ENCODE measurements at places on chromosomes 12 and 14.

GRCh38 chr14:30077946-30078345 lies 150.3 kb upstream of the PRKD1 start:
- DNase-seq, result no peak

GRCh38 chr12:122354958-122355641 lies 67.4 kb downstream of the CLIP1 start:
- no peak for DNase-seq

GRCh38 chr14:67675219-67675582 lies 769 bp upstream of the VTI1B start:
- DNase-seq, result no peak

DNA sequence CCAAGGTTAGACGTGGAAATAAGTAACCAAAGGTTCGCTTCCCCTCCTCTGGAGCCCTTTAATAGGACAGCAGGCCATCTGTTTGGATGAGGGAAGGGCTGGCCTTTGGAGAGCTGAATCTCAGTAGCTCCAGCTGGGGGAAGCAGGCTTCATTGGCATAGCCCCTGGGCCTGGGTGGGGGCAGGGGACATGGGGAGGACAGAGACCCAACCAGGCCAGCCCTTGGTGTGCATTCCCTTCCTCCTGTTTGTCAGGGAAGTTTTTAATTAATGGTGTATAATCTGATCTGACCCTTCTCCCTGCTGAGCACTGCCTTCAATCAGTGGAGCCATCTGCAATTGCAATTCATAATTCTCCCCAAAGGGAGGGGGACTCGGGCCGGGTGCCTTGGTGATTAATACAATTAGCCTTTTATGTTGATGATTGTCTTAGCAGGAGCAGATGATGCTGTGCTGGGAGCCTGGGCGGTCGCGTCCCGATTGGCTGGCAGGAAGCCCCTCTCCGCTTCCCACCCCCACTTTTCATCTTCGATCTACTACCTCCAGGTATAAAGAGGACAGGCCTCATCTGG lies 6.4 kb downstream of the AQP6 start:
- no peak for DNase-seq

DNA sequence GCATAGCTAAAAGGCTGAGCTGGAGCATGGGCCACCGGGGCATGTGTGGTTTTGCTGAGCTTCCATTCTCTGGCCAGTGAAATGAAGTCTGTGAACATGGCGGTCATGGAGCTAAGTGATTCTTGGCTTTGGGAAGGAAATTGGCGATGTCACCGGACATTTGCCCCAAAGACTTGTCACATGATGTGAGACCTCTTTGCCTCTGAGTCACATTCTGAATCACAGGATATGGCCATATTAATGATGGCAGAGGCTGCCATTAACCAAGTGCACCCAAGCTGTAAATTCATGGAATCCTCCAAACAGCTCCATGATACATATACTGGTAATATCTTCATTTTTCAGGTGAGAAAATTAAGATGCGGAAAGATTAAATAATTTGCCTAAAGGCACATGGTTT lies 27.4 kb upstream of the BATF start:
- DNase-seq, result no peak

GRCh38 chr14:20564501-20564997 lies 3.7 kb upstream of the RNASE9 start:
- DNase-seq, result no peak

DNA sequence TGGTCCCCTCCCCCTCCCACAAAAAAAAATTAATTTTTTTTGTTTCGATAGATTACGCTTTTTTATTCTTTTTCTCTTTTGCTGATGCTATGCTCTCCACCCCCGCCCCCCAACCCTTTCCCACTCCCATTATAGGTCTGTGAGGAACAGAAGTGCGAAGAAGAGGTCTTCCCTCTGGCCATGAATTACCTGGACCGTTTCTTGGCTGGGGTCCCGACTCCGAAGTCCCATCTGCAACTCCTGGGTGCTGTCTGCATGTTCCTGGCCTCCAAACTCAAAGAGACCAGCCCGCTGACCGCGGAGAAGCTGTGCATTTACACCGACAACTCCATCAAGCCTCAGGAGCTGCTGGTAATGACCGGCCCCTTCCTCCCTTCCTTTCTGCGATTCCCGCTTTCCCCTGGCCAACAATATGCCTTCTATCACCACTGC lies 2.3 kb downstream of the CCND2 start:
- no peak for DNase-seq

DNA sequence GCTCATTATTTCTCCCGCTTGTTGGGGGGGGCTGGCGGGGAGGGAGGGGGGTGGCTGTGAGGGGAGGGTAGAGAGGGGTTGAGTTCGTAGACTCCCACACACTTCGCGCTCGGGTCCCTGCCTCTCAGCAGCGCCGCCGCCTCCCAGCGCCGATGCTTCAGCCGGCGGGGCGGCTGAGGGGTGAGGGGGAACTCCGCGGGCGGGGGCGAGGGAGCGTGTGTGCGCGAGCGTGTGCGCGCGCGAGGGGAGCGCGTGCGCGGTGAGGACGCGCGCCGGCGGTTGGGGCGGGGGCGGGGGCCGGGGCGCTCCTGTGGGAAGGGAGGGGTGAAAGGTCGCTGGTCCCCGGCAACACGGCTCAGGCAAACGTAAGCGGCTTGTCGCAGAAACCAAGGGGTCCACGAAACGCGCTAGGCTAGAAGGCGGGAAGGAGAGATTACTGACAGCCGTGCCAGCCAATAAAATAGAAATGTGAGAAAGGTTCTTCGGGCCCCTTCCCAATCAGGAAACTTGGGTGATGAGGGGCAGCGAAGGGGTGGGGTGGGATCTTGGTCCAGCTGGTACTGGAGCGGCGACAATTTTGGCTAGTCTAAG lies 343 bp upstream of the NOVA1 start:
- no peak for DNase-seq

- peak; percentile 36 for DNase-seq
Observed at GRCh38 chr14:104676694-104677511, 12.5 kb upstream of the INF2 start.

DNA sequence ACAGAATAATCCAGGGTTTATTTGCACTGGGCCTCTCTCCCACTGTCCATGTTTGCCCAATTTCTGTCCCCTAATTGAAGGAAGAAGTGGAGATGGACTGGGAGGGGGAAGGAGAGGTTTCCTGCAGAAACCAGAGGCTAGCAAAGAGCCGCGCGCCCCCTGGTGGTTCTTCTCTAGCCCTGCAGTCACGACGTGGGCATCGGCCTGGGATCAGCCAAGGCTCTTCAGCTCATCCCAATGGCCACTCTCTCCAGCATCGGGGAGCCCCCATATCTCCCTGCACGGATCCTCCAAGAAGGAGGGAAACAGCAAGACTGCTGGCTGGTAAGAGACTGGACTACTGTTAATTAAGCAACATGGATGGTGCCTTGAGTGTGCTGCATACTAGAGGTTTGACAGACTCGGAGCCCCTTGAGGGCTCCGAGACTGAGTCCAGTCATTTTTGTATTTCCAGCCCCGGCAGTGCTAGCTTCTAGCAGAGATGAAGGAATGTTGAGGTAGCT lies 18.7 kb downstream of the ZBTB39 start:
- peak; percentile 71 for DNase-seq

GRCh38 chr12:7646178-7646475 lies 19.6 kb downstream of the APOBEC1 start:
- DNase-seq, result no peak

DNA sequence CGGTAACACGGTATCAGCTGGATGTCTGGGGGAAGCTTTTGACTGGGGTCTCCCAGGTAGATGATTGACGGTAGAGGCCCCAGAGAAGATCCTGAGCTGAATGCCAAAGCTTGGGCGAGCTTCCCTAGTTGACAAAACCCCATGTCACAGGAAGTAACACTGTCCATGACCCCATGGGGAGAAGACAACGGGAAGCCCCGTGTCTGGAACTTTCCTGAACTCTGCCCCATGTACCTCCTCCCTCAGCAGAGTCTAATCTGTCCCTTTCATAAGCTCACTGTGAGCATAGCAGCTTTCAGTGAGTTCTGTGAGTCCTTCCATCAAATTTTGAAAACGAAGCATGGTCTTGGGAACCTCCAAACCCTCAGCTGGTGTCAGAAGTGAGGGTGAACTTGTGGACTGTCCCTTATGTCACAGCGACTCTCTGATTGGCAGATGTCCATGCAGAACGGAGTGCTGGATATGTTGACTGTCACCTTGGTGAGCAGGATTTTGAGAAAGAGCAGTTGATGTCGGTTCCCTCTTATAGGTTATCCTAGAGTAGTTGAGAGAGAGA lies 29.7 kb upstream of the BEGAIN start:
- DNase-seq, result no peak

- DNase-seq, result no peak
Observed at GRCh38 chr14:93878871-93879270, 48.3 kb upstream of the FAM181A start.

DNA sequence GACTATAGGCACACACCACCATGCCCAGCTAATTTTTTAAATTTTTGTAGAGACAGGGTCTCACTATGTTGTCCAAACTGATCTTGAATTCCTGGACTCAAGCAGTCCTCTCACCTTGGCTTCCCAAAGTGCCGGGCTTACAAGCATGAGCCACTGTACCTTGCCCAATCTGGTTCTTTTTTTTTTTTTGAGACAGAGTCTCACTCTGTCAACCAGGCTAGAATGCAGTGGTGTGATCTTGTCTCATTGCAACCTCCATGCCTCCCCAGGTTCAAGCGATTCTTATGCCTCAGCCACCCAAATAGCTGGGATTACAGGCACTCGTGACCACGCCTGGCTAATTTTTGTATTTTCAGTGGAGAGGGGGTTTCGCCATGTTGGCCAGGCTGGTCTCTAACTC lies 15.4 kb downstream of the MRPL42 start:
- DNase-seq, result no peak

DNA sequence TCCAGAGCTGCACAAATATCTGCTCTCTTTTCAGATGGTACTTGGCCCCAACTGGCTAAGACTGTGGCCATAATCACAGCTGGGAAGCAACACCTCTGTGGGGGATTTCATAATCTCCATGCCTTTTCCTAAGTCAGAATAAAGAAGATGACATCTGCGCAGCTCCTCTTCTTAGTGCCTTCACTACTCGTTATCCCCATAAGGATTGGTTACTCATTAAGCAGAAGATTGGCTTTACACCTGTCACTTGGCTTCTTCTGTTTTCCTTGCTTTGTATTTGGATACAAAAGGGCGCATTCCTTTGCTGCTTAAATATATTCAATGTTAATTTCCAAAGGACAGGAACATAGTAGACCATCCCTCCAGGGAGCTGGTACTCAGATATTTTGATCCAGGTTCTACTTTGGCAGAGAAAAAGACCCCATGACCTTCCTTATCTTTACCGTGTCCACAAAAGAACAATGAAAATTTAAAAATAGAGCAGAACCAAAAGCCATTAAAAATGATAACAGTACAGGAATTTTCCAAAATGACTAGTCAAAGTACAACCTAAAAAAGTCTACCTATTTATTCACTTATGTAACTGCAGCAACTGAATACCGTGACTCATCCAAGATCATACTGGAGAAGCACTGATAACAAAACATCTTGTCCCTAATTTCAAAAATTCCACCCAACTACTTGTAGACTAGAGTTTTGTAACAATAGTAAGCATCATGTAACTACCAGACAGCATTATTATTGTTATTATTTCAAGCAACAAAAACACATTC lies 352.3 kb upstream of the TMPO start:
- DNase-seq, result no peak

GRCh38 chr14:51931308-51931707 lies 58.0 kb upstream of the RTRAF start:
- DNase-seq, result no peak

DNA sequence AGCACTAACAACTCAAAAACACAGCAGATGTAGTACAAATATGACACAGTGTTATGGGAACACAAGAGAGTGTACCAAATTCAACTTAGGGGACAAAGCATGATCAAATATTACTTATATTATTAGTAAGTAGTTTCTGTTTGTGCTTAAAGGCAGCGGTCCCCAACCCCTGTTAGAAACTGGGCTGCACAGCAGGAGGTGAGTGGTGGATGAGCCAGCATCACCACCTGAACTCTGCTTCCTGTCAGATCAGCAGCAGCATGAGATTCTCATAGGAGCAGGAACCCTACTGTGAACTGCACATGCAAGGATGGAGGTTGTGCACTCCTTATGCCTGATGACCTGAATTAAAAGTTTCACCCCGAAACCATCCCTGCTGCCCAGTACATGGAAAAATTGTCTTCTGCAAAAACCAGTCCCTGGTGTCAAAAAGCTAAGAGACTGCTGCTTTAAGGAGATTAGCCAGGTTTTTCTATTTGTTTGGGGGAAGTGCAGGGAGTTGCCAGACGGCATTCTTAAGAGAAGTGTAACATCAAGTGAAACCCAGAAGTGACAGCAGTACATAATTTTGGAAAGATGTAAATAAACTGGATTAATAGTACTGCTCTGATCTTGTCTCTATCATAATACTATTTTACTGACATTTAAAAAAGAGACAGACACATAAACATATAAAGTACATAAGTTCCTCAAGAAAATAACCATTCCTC lies 26.7 kb downstream of the GTF2A1 start:
- no peak for DNase-seq

DNA sequence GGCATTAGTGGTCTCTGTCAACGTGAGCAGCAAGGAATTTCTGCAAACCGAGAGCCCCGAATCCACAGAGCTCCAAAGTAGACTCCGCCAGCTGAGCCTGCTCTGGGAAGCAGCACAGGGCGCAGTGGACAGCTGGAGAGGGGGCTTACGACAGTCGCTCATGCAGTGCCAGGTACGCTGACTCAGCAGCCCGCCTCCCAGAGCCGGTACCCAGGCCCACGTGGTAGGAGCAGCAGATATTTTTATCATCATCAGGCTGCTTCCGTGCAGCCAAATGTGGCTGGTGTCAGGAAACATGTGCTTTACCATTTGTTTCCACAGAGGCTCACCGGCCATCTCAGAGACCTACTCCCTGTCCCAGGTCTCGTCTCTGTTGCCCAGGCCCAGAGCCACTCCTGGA lies 73.7 kb downstream of the ESR2 start:
- no peak for DNase-seq

GRCh38 chr14:59020382-59020781 lies 168.1 kb upstream of the DAAM1 start:
- no peak for DNase-seq
